ENCODE measurements at places on chromosomes 6 and 20. TPM values are rescaled to one million over a fixed set of nuclear protein-coding genes. Genes with fewer than 3 reads are reported as not detected.

The TMEM244 gene
- polyA plus RNA-seq, result not detected

The LIME1 gene
- 0.22 TPM for polyA plus RNA-seq

DNA sequence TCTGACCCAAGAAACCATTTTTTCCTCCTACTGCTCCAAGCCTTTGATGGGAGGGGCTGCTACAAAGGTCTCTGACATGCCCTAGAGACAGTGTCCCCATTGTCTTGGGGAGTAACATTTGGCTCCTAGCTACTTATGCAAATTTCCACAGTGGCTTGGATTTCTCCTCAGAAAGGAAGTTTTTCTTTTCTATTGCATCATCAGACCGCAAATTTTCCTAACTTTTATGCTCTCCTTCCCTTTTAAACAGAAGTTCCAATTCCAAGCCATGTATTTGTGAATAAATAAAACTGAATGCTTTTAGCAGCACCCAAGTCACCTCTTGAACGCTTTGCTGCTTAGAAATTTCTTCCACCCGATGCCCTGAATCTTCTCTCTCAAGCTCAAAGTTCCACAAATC, 51.0 kb downstream of the SLC22A2 start:
- DNase-seq, result no peak

The KIFC1 gene
- 0.88 TPM for polyA plus RNA-seq

The NOX3 gene
- 0.24 TPM for polyA plus RNA-seq

DNA sequence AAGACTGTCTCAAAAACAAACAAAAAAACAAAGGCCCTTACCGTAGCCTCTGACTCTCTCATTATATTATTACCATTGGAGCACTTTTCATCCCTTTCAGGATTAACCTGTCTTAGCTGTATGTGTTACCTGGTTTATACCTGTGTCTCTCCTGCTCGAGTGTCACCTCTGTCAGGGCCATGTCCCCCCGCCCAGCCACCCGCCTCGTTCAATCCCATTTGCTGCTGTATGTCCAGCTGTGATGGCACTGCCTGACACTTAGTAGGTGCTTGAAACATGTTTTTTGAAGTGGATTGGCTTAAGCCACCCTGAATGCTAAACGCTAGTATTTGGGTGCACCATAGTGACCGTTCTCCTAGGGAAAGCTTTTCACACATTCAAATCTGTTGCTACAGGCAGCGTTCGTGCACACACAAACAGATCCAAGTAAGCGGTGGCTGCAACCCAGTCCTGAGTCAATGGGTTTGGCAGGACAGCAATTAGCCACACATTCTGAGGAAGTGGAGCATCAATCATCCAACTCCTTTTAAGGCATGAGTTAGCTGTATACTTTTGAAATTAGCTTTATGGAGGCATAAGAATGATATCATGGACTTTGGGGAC, 98.9 kb upstream of the ZNF217 start:
- DNase-seq, result peak; percentile 23

The DHX35 gene
- 6.6 TPM for polyA plus RNA-seq

DNA sequence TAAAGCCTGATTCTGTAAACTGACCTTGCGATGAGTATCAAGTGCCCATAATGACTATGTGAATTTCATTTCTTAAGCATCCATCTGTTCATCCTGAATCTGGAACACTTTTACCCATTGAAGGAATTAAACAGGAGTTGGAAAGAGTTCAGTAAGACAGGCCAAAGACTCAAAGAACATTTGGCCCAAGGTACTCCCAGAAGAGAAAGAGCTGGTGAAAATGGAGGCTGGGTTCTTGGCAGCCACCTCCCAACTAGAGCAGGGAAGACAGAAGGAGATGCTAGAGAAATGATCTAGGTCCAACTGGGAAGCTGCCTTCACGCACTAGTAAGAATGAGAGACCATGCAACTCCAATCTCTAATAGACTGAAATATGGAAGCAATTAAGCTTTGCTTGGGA, 290.8 kb upstream of the RNF24 start:
- DNase-seq, result no peak

The ATG5 gene
- polyA plus RNA-seq, result 47.3 TPM

The TGM3 gene
- polyA plus RNA-seq, result 0.84 TPM

The TMEM170B gene
- polyA plus RNA-seq, result 5.9 TPM

DNA sequence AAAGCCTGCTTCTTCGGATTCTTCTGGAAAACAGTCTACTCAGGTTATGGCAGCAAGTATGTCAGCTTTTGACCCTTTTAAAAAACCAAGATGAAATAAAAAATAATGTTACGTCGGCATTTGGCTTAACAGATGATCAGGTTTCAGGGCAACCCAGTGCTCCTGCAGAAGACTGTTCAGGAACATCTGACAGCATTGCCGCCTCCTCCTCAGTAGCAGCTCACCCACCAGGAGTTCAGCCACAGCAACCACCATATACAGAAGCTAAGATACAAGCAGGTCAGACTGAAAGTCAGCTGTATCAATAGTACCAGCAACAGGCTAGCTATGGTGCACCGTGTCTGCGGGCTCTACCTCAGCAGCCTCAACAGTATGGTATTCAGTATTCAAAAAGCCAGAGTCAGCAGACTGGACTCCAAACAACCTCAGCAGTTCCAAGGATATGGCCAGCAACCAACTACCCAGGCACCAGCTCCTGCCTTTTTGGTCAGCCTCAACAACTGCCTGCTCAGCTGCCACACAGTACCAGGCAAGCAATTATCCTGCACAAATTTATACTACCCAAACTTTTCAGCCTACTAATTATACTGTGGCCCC, 51.9 kb downstream of the BTBD9 start:
- no peak for DNase-seq

- DNase-seq, result peak; percentile 9
These were observed 22.9 kb downstream of the COL20A1 start for GRCh38 chr20:63315731-63316491.

- peak; percentile 43 for DNase-seq
These were observed 155.5 kb downstream of the PRL start for GRCh38 chr6:22141241-22141745.

DNA sequence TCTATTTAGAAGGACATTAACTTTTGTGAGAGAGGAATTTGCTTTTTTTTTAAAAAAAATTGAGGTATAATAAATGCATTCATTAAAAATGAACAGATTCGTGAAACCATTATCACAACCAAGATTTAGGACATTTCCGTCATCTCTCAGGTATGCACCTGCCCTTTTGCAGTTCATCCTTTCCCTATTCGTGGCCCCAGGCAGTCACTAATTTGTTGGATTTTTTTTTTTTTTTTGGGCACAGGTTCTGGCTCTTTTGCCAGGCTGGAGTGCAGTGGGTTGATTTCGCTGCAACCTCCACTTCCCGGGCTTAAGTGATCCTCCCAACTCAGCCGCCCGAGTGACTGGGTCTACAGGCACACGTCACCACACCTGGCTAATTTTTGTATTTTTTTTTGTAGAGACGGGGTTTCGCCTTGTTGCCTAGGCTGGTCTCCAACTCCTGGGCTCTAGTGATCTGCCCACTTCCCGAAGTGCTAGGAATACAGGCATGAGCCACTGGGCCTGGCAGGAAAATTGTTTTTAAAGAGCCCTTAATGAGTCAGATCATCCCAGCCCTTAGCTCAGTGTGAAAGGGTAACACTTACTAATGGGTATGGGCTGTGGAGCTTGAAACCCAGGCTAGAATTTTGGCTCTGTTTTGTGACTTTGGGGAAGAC, 9.2 kb downstream of the PHF3 start:
- peak; percentile 12 for DNase-seq

Measured in adrenal gland (tissue), 19 donors.